ENCODE measurements at places on chromosomes 6 and 20.

DNA sequence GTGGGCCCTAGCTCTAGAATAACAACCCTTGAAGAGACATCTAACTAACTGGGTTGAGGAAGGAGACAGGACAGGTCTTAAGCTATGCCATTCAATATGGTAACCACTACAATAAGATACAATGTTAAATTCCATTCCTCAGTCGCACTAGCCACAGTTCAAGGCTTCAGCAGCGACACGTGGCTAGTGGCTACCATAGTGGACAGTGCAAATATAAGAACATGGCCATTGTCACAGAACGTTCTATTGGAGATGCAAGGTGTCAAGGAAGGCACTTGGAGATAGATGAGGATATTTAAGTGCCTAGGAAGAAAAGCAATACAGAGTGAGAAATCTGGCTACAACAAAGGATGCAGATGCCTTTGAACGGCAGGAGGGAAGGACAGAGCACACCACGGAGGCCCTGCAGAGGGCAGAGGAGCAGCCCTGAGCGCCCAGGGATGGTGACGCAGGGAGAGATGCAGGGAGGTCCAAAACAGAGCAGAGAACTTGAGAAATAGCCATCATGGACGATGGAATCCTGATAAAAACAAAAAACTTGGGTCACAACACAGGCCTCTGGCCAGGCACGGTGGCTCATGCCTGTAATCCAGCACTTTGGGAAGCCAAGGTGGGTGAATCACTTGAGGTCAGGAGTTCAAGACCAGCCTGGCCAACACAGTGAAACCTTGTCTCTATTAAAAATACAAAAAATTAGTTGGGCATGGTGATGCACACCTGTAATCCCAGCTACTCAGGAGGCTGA lies 140.7 kb downstream of the ZMYND8 start:
- DNase-seq = no peak

GRCh38 chr6:23533944-23534343 lies 592.1 kb upstream of the NRSN1 start:
- no peak for DNase-seq

- no peak for DNase-seq
Measured at GRCh38 chr6:139198529-139199288, 63.8 kb downstream of the HECA start.

- no peak for DNase-seq
Measured at GRCh38 chr20:4352348-4352747, 337.0 kb upstream of the RNF24 start.

GRCh38 chr20:1588533-1589460 lies 31.0 kb downstream of the SIRPB1 start:
- no peak for DNase-seq

DNA sequence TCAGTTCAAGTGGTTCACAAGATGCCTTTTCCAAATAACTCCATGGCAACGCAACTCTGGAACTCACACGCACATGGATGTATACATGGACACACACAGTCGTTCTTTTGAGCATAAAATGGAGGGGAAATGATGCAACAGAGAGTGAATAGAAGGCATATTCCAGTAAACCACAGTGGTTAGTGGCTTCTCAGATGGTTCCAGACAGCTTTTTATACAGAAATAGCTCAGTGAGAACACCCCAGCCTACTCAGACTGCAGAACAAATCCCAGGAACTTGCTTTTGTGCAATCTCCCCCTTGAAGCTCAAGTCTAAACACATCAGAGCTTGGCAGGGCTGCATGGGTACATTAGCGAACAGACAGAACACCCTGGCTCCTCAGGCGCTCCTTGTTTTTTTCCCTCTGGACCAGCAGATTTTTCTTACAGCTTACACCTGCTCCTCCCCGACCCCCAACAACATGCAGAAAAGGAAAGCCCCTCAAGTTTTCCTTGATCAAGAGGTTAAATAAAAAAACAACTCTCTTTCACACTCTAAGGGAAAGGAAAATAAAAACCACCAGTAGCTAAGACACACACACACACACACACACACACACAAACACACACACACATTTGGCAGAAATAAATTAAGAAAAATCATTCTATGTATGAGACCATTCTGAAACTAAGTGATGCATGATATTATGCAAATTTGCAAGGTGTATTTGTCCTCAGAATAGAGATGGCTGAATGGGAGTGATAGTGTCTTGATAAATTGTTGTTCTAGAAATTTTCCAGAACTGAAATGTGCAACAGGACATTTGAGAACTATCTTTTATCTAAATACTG lies 51.2 kb upstream of the RANBP9 start:
- no peak for DNase-seq

- DNase-seq = no peak
Measured at GRCh38 chr6:53175027-53175426, 26.4 kb upstream of the GCM1 start.

- no peak for DNase-seq
Measured at GRCh38 chr6:10151144-10151915, 263.5 kb downstream of the TFAP2A start.

DNA sequence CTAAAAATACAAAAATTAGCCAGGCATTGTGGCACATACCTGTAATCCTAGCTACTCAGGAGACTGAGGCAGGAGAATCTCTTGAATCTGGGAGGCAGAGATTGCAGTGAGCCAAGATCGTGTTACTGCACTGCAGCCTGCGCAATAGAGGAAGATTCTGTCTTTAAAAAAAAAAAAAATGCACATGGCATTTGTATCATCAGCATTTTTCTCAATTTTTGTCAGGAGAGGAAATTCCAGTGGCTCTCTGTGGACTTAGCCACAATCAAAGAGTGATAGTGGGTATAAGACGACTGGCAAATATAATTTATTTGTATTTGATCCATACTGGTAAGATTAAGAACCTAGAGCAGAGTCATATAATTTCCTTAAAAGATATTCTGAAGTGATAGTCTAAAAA lies 28.6 kb downstream of the DEFB114 start:
- no peak for DNase-seq

- no peak for DNase-seq
Measured at GRCh38 chr6:39086711-39087110, 28.3 kb downstream of the SAYSD1 start.

GRCh38 chr20:21437816-21438215 lies 40.5 kb upstream of the NKX2-4 start:
- no peak for DNase-seq

DNA sequence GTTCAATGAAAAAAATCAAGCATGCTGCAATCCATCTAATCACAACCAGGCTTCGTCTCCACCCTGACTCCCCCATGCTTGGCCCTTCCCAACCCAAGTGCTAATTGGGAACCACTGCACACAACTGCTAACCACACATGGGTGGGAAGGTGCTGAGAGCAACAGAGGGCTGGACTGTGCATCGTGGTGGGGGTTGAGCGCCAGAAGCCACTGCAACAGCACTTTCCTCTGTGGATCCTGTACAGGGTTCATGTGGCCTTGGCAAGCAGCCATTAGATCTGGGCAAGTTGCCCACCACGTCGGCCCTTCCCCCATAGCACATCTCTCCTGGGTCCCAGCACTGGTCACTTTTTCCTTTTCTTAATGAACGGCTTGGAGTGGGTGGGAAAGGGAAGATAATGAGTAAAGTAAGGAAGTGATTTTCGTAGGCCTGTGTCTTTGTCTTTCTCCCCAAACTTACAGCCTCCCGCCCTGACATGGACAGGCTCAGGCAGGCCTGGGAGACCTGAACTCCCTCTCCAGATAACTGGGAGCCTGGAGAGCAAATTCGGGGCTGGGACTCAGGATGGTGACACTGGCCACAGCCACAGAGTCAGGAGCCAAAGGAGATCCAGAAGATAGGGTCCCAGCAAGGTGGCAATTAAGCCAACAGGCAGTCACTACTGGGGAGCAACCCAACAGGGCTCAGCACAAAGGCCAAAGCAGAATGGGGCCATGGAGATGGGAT lies 34.4 kb upstream of the MRPS10 start:
- no peak for DNase-seq
